ENCODE measurements at places on chromosomes 7 and 10.
A peak's percentile ranks its signal among the peaks of the same experiment; 100 is the strongest.

DNA sequence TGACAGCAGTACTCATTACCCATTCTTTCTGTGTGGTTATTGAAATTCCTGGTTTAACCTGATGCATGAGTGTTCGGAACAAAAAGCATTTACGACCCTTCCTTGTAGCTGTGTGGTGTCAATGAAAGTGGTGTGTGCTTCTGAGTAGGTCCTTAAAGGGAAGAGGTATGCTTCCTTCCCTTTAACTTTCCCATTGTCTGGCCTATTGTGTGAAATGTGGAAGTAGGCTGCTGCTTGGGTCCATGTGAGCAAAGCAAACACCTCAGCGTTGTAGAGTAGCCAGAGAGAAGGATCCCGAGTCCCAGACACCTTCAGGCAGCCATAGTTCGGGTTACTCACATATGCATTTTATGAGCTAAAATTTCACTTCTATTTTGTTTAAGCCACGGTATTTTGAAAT is 74.7 kb downstream of the TSPAN12 start:
- DNase-seq = no peak

DNA sequence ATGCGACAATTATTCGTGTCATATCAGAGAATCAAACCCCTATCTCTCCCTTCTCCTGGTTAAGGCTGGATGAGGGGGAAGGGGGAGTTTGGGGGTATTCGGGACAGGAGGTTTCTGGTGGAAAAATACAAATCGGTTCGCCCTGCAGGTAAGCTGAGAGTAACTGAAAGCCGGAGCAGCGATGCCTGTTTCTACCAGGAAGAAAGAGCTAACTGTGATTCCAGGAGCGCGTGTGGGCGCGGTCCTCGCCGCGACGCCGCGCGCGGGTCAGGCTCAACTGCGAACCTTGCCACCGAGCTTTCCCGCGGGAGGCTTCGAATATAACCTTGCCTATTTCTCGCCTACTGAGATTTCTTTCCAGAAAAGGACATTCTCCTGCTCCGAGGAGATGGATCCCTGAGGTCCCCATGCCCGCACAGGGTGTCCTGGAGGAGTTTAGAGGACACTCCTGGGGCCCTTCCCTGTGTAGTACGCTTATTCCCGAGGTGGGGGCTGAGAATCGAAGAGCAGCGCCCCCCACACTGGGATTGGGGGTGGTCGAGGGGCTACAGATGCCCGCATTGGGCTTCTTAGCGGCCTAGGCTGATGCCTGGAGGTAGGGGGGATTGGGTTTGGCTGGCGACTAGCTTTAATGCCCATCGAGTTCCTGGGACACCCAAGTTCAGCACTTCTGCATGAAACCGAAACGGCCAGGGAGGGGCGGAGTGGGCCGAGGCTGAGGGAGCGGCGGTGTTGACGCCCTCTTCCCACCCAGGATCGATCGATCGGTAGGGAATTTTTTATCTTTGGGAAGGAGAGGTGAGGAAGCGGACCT is 13.0 kb upstream of the DLX6 start:
- DNase-seq = no peak

GRCh38 chr7:3408814-3409595 is 108.0 kb downstream of the SDK1 start:
- peak; percentile 32 for DNase-seq

DNA sequence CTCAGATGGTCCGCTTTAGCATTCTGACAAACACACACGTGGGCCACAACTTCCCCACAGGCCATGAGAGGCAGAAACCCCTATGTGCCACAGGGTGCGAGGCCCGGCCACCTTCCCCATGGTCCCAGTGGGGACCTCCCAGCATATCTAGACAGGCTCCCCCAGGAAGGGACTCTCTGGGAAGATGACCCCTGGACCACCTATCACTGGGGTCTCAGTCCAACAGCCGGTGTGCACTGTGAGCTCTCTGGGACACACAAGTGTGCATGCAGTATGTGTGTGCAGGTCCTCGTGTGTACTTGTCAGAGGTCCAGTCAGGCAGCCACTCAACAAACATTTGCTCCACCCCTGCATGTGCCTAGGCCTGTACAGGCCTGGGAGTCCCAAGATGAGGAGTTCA is 18.7 kb downstream of the GRID1 start:
- DNase-seq = no peak

- no peak for DNase-seq
Observed at GRCh38 chr10:7193369-7193768, 217.5 kb downstream of the SFMBT2 start.

DNA sequence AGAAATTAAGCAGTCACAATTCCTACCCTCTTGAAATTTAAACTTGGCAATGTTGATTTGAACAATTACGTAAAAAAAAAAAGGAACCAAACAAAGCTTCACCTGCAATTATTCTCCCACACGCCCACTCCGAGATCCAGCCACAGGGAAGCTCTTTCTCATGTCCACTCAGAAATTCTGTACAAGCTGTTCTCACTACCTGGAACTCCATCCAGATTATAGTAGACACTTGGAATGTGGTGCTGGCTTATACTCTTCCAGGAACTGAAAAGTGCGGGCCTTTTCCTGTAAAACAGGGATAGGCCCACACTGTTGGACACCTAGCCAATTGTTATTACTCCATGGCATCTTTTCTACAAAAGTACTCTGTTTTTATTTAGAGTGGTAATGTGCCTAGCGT is 20.3 kb upstream of the TOMM7 start:
- no peak for DNase-seq

- no peak for DNase-seq
Observed at GRCh38 chr10:31031205-31031557, 484 bp downstream of the ZNF438 start.

GRCh38 chr7:107327986-107328569 is 141.8 kb upstream of the GPR22 start:
- DNase-seq = no peak

GRCh38 chr7:101985057-101985902 is 167.9 kb downstream of the CUX1 start:
- DNase-seq = no peak

DNA sequence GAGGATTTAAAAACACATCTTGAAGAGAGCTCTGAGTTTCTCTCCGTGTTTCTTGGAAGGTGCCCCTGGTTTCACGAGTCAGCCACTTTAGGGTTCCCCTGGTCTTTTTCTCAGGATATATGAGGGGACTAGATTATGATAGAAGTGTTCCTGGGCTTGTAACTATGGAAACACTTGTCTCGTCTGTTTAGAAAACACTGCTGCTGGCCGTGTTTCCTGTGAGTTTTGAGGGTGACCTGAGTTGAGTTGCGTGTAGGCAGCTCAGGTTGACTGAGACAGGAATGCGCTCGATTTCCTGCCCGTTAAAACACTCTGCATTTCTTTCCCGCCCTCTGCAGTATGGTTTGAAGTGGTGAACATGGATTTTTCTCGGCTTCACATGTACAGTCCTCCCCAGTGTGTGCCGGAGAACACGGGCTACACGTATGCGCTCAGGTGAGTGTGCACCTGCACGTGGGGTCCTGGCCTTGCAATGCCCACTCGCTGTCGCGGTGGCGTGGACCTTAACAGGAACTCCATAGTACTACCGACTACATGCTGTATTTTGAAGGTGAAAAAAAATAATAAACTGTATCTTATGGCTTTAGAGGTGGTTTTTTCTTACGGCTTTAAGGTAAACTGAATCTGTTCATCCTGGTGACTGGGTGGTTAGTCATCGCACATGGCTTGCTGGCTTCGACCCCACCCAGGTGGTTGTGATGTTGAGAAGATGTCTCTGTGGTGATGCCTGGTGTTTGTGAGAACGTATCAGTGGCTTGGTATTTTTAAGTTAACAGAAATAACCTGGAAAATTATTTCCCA is at the start of gene SUN1:
Gene SUN1, plus strand, starts transcription at position 310 of the 801 bp plus-strand sequence. Its CDS starts 49 bp downstream, at position 359.
- no peak for DNase-seq

- peak; percentile 35 for DNase-seq
Observed at GRCh38 chr7:51316666-51317581, at the start of gene COBL. TSS of gene COBL (minus strand) at chr7:51316809. CDS start at chr7:51316633, 176 bp downstream.

DNA sequence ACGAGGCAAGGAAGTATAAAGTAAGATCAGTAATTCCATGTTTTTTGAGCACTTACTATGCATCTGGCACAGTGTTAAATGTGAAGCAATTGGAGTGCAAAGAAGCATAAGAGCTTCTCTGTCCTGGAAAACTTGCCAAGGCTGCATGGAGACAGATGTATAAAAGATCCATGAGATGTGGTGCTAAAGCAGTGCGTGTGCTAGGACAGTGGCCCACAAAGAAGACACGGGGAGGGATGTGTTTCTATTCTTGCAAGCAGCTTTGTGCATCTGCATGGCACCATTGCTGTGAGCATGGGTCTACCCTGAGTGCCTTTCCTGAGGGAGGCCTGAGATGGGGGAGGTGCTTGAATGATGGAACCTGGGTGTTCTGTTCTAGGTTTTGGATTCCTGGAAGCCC is 5.1 kb upstream of the CDHR3 start:
- no peak for DNase-seq

DNA sequence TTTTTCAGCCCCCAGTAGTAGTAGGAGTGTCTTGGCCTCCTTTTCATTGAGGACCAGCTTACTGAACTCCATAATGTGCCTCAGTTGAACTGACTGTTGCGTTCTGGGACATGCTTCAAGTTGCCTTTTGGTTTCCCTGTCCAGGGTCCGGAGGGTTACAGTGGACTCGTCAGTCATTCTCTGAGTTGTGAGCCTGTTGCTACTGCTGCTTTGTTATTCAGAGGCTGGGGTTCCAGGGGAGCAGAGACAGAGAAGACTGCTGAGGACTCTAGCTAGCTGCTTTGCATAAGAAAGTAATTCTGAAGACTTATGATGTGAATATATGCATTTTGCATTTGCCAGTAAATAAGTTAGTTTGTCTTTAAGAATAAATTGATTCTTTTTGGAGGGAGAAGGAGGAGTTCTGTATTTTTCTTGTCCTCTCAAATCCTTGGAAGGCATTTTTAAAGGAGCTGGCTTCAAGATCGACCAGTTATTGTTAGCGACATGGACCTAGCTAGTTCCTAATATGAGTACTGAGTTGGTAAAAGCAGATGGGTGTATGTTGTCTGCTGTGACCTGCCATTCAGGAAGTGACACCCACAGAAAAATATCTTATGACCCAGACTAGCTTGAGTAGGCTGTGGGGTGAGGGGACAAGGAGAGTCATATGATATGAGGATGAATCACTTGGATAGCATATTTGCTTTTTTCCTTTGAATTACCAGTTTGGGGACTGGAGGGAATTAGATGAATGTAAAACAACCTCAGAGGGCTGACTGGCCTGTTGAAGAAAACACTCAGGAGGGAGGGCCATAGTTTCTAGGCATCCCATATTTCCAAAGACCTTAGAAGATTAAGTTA is 8.3 kb downstream of the PI4K2A start:
- DNase-seq = no peak

DNA sequence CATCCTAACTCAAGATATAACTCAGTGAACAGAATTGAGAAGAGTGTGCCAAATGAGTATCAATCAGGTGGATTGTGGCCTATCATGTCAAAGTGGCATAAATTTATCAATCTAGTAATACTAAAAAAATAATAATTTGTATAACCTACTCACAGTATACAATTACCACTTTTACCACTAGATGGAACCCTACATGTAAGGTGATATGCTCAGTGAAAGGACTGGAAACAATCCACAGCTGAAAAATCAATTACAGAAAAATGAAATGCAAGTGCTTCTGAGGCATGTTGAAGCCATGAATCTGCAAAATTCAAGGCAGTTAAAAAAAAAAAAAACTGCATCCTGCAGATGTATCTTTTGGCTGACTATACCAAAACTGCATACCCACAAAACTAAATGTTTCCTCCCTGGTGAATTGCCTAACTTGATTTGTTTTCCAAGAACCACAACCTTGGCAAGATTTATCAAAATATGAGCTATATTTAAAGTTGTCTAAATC is 13.9 kb downstream of the ARHGAP19 start:
- peak; percentile 29 for DNase-seq

DNA sequence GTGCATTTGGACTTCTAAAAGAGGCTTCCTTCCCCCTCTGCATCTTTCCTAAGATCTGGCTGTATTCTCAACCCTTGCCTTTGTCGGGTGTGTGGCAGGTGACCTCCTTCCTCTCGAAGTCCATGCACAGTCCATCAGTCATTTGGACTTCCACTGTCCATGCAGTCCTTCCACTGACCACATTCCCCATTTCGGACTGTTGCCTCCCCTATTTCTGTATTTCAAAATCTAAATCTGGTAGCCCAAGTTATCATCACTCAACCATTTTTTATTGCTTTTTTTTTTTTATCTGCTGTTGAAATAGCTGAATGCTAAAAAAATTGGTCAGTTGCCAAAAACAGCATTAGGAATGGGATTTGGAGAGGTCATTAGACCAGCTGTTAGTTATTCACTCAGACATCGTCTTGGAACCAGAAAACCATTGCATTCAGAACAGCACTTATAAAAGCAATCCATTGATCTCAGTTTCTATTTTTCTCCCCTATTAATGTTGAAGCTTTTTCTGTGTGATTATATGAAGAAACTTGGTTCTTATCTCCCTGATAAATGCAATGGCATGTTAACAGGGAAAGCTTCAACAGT is 575.6 kb downstream of the KIF20B start:
- DNase-seq = no peak

DNA sequence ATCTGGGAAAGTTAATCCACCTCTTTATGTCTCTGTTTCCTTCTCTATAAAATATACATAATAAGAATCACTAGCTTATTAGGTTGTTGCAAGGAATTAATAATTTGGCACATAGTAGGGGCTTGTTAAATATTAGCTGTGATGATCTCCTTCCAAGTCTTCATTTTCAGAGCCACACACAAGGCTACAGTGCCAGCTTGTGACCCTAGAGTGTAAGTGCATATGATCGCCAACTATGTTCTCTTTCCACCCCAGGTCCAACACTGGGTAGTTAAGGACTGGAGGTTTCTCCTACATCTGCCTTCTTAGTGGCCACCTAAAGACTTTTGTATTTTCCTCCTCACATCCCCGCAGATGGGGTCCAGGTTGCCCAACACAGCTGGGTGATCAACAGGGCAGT is 17.9 kb upstream of the ACSM6 start:
- DNase-seq = no peak

DNA sequence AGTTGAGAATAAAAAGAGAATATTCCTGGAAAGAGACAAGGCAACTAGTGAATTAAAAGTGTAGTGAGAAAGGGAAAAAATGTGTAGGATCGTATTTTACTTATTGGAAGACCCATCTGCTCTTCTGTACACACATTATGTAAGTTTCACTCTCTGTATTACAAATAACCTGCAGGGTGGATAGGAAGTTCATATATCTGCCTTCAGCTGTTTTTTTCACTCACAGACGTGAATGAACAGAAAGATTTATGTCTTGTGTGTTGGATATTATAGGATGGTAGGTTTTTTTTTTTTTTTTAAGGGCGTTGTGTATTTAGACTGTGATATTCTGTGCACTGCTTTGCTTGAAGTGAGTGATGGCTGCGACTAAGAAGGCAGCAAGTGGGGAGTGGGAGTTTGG is 266.5 kb downstream of the AUTS2 start:
- no peak for DNase-seq

GRCh38 chr10:106534441-106534840 is 630.1 kb downstream of the SORCS1 start:
- DNase-seq = no peak

GRCh38 chr10:6074489-6075301 is 12.5 kb upstream of the IL2RA start:
- no peak for DNase-seq

GRCh38 chr10:106705681-106706100 is 458.8 kb downstream of the SORCS1 start:
- DNase-seq = peak; percentile 27

- DNase-seq = no peak
Observed at GRCh38 chr7:291373-292092, 1.6 kb downstream of the FOXL3 start.

GRCh38 chr7:75892634-75893272 is 13.9 kb downstream of the RHBDD2 start:
- no peak for DNase-seq

Measured in NCI-H748 treated with DMSO at 0.1 percent for 48 hours (cell line).